Fibroblast of skin of left quadriceps (primary cell): ENCODE measurements at places on chromosomes 6 and 20.

DNA sequence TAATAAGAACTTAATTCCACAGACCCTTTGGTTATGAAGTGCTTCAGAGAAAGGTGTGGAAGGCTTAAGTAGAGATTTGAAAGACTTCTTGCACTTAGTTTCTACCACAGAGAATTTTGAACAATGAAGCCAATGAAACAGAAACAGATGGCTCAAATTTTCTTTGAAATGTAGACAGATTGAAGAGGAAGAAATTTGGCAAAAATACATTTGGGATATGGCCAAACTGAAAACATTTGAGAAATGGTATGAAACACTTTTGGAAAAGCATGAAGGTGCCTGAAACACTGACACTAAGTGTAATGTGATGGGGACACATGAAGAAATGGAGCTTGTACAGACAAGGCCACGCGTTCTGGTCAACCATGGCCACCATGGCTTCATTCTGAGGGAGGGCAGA lies 272.4 kb upstream of the EXOC2 start:
- no peak for DNase-seq

DNA sequence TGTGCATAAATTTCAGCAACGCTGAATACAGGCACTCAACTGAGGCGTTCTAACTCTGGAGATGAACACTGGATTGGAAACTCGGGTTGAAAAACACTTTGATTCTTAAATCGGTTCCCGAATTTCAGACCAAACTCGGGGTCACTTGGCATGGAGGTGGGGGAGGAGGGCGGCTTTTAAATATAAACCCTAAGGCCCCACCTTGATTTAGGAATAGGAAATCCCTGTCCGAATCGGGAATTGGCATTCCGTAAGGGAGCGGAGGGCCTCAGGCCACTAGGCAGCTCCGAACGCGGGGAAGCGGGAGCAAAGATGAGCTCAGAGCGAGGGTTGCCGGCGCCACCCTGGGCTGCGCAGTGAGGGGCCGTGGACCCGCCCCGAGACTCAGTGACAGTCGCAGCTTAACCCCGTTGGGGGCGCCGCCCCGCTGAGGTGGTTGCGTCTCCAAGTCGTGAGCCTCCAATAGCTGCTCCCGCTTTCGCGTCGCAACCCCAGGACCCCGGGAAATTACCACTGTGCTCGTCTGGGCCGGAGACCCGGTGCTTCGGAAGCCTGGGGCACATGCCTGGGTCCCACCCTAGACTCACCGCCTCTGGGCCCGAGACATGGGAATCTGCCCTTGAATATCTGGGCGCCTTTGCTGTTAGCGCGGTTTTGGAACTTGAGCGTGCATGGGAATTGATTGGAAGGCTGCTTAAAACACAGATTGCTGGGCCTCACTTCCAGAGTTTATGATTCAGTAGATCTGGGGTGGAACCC lies 4.6 kb upstream of the SIM1 start:
- DNase-seq: no peak

DNA sequence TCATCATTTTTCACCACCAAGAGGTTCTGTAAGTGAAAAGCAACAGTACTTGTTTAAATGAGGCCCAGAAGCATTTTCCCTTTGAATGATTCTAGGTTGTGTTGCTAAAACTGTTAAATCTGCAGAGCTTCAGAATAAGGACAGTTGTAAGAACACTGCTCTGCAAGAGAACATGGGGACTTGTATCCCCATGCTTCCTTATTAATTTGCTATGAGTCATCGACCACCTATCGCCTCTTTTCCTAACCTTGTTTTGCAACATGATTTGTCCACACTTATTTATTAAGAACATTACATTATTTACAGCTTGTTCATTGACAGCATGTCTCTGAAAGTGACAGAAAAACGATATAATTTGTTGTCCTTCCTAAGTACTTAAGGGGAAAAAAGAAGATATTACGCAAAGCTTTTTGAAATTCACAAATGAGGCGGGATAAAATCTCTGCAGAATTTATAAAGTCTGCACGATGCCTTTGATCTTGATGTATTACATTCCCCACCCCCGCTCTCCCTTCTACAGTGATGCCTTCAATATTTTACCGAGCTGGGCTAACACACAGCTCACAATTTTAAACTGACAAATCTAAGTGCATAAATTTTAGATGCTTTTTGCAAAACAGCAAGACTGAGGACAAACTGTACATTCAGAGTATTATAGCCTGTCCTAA lies 220.0 kb upstream of the SPTLC3 start:
- no peak for DNase-seq

DNA sequence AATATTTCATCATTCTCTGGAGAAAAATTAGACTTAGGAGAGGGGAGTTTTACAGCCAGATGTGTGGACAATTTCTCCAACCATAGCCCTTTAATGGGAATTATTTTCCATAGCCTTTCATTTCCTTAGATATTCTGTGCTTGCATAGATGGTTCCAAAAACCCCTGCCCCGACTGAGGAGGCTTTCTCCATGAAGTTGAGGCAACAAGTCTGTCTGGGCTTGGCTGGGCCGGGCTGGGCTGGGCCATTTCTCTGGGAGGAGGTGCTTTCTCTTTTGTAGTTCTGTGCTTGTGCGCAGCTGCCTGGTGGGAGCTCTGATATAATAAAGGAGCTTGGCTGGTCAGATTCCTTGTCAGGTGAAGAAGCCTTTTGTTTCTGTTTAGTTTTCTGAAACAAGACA lies 71.4 kb downstream of the SOBP start:
- no peak for DNase-seq

DNA sequence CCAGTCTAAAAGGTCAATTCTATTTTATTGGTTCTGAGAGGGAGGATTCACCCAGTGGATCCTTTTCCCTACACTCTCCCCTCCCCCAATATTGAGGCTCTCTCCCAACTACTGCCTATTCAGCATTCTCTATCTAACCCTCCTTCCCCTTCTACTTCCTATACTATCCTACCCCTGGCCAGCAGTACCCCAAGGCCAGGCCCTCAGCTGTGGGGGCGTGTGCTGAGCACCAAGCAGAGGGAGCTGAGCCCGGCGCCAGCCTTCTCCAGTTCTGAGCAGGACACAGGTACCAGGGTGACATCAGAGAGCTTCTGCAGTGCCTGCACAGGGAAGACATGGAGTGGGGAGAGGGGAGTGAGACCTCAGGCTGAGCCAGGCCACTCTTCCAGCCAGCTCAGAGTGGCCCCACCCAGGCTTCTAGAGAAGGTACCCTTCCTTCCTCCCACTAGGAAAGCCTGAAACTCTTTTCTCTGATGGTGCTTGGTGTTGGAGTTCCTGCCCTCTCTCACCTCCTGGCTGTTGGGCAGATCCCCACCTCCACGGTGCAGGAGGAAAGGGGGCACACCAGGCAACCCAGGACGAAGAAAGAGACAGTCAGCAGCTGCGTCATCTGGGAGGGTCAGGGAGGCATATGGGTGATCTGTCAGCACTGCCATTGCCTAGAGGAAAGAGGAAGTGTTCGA lies 1.9 kb downstream of the DDAH2 start:
- no peak for DNase-seq
